Right ventricle myocardium inferior (tissue), 1 donor: ENCODE measurements at places on chromosomes 6 and 20. TPM values are rescaled to one million over a fixed set of nuclear protein-coding genes. Genes with fewer than 3 reads are reported as not detected.
A peak's percentile ranks its signal among the peaks of the same experiment; 100 is the strongest.

DNA sequence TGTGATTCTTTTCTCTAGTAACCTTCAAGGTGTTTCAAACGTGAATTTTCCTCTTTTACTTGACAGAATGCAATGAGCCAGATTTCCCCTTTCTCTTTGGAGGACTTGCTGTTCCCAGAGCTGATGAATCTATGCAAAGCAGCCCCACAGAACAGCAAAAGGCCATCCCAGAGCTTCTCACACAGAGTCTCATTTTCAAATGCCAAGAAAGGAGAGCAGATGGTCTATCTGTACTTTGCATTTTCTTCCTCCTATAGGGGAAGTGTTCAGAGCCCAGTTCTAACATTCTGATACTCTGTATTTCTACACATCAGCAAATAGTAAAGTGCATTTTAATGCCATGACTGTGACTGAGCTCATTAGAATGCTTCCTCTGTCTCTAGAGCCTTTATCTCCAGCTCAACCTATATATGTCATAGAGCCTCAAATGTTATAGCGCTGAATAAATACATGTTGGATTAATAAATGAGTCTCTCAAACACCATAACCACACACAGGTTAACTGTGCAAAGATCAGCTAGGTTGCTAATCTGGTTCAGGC, 81.8 kb upstream of the EYA4 start:
- no peak for DNase-seq

DNA sequence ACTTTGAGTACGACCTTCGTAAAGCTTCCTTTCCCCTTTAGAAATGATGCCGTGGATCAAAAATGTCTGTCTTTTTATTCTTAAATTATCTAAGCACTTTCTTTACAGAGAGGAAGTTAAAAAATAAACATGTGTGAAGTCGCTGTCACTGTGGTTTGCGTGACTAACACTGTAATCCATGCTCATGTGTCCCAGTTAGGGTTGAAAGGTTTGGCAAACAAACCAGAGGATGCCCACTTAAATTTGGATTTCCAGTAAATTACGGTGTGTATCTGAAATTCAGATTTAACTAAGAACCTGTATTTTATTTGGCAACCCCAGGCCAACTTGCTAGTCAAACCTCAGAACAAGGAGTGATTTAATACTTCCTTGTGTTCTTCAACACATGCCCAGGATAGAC, 21.1 kb downstream of the HLA-DRB1 start:
- no peak for DNase-seq

GRCh38 chr20:46396052-46396740, 10.2 kb downstream of the ELMO2 start:
- DNase-seq, result no peak

DNA sequence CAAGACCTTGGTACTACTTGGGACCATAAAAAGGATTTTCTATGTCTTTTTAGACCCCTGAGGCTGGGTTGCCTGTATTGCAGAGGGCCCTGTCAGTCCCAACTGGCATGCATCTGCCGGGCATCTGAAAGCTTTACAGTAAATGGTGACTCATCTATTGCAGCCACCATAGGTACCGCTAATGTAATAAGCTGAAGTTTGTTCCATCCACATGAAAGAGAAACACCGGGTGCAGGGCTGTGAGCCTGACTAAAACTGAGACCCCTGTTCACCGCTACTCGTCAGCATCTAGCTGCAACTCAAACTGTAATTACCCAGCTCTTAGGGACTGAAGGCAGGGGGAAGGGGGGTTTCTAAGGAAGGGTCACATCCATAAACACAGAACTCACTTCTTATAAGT, 49.5 kb downstream of the TRERF1 start:
- DNase-seq, result no peak

GRCh38 chr6:11732036-11732631, 46.5 kb downstream of the ADTRP start:
- DNase-seq, result peak; percentile 85

GRCh38 chr6:87504441-87504840, 31.7 kb downstream of the SLC35A1 start:
- DNase-seq, result no peak

DNA sequence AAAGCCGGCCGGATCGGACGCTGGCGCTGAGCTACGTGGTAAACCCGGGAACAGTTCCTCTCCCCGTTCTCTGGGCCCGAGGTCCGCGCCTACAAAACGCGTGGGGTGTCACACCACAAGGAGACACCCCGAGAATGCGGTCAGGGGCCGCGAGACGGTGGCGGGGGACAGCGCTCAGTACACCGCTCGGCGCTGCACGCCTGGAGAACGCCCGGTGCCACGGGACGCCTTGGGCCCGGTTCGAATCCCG, 670 bp downstream of the NCOA5 start:
- peak; percentile 80 for DNase-seq

- DNase-seq, result no peak
Observed at GRCh38 chr6:147154454-147154853, 49.8 kb upstream of the STXBP5 start.

GRCh38 chr20:58993332-58994248, 12.5 kb downstream of the NELFCD start:
- DNase-seq, result no peak

GRCh38 chr6:107793191-107793590, 30.9 kb downstream of the SCML4 start:
- DNase-seq, result no peak

DNA sequence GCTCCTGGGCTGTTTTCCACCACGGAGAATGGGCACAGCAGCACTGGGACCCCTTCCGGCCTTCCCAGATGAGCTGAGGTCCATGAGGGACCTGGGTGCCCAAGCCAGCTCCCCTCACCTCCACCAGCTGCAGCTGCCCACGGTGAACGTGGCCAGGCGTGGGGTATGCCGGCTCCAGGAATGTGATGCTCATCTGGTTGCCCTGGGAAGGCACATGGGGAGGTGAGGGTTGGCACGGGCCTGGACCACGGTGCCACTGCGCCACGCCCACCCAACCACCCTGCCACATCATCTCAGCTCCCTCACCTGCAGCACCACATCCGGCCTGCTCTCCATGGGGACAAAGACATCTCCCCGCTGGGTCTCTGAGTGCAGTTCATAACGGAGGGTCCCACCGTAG, 23.8 kb downstream of the ADRM1 start:
- peak; percentile 74 for DNase-seq

- DNase-seq, result no peak
Observed at GRCh38 chr6:98486057-98486456, 348.3 kb upstream of the POU3F2 start.

Gene TINAG
- not detected for total RNA-seq

Gene SPTLC3
- total RNA-seq, result 6.9 TPM

Gene GFRA4
- not detected for total RNA-seq

Gene CAP2
- total RNA-seq, result 137 TPM
